ENCODE measurements at places on chromosomes 5 and 9. TPM values are rescaled to one million over a fixed set of nuclear protein-coding genes. Genes with fewer than 3 reads are reported as not detected.

- peak; percentile 29 for DNase-seq
- peaks cover 4% of the 10 kb centered on the region for H3K4me1 ChIP-seq
- no peak overlapping the region for H3K4me3 ChIP-seq
These were observed 80.3 kb downstream of the ADAMTS2 start for GRCh38 chr5:179264783-179265513.

The SLC46A2 gene
- 13.0 TPM for total RNA-seq

DNA sequence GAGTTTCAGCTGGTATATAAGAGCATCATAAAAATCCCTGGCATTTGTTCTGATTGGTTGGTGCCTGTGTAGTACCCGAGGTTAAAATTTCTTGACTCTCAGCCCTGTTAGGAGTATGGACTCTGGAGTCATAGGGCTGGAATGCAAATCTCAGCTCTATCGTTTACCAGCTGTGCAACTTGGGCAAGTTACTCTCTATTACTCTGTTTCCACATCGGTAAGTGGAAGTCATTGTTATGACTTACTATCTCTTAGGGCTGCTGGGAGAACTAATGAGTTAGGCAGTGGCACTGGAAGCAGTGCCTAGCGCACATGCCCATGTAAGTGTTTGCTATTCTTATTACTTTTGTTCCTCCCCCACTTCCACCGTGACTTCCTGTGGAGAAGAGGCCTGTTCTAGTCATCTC is 141.6 kb downstream of the BOD1 start:
- no peak overlapping the region for H3K27ac ChIP-seq
- peaks cover 4% of the 10 kb centered on the region for H3K4me1 ChIP-seq
- H3K36me3 ChIP-seq: no peaks in the 10 kb centered on the region

- no peak for DNase-seq
- no peaks in the 10 kb centered on the region for H3K36me3 ChIP-seq
- H3K4me1 ChIP-seq: peaks cover 52% of the 10 kb centered on the region
These were observed 28.2 kb downstream of the RNF145 start for GRCh38 chr5:159181152-159181551.

The HMMR gene
- total RNA-seq: 8.8 TPM

DNA sequence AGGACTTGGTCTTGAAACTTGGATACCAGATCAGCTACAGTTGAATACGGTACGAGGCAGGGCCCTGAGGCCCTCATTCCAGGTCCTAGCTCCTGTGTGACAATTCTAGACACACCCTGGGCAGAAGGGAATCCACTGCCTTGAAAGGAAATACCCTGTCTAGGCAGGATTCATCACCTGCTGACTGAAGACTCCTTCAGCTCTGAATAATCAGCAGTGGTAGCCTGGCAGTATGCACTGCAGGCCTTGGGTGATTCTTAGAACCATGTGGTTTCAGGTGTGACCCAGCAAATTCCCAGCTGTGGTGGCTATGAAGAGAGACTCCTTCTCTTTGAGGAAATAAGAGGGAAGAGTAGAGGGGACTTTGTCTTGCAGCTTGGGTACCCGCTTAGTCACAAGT is 17.2 kb upstream of the EFNA5 start:
- no peaks in the 10 kb centered on the region for H3K27me3 ChIP-seq
- no peak overlapping the region for H3K27ac ChIP-seq
- no peaks in the 10 kb centered on the region for H3K36me3 ChIP-seq
- no peak for DNase-seq
- H3K4me3 ChIP-seq: no peak overlapping the region

The DIPK1B gene
- total RNA-seq: 12.7 TPM

DNA sequence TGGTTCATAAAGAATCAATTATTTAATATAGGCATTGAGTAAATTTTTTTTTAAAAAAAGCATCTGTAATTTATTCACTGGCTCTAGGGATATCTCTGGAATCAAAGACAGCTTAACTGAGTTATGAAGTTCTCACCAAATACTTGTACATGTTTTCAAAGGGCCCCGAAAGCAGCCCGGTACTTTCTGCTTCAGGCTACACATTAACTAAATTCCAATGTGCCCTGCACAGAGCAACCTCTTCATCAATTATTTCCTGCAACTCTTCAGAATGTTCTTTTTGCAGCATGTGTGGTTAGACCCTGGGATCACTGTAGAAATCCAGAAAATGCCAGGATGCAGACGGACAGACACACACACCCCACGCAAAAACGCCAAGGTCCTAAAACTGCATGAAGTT is 209.0 kb downstream of the EFNA5 start:
- no peaks in the 10 kb centered on the region for H3K27me3 ChIP-seq
- H3K36me3 ChIP-seq: no peaks in the 10 kb centered on the region
- no peak for DNase-seq
- H3K4me3 ChIP-seq: no peak overlapping the region
- no peak overlapping the region for H3K27ac ChIP-seq

DNA sequence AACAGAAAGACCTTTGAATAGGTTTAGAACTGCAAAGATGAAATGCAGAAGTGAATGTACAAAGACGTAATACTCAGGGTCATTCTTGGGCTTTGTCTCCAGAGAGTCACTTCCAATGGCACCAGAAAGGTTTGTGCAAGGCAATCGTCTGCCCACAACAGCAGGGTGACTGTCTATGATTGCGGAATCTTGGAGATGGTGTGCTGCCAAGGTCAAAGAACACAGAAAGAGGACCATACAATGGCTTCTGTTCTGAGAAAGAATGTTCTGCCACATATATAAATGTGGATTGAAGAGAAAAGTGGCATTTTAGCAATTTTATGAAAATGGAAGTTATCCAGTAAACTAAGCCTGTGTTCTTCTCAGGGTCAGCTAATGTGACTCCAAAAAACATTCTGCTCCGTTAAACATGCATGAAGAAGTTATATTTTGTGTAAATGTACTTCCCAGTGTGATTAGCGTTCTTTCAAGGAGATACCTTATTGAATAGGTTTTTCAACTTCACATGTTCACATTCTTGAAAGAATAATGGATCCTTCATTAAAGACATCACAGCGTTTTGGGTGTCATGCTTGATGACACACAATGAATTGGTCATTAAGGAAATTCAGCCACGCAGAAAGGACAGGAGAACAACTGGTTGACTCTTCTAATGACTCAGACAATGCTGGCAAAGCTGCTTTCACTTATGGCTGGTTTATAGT is 73.4 kb upstream of the CDH6 start:
- H3K27ac ChIP-seq: no peak overlapping the region
- no peaks in the 10 kb centered on the region for H3K27me3 ChIP-seq
- H3K4me1 ChIP-seq: no peaks in the 10 kb centered on the region
- DNase-seq: no peak
- H3K4me3 ChIP-seq: no peak overlapping the region

The SPATA31A3 gene
- not detected for total RNA-seq
